Stimulated activated naive B cell treated with anti-CD40 and anti-IgM and Interleukin-4, amounts not matched to agents 10 μg/mL and 1 μg/mL and 100 μg/mL, for 72 hours (primary cell): ENCODE measurements at places on chromosomes 5 and 9.

- no peak for DNase-seq
Observed at GRCh38 chr5:117486261-117486660, 911.6 kb upstream of the SEMA6A start.

DNA sequence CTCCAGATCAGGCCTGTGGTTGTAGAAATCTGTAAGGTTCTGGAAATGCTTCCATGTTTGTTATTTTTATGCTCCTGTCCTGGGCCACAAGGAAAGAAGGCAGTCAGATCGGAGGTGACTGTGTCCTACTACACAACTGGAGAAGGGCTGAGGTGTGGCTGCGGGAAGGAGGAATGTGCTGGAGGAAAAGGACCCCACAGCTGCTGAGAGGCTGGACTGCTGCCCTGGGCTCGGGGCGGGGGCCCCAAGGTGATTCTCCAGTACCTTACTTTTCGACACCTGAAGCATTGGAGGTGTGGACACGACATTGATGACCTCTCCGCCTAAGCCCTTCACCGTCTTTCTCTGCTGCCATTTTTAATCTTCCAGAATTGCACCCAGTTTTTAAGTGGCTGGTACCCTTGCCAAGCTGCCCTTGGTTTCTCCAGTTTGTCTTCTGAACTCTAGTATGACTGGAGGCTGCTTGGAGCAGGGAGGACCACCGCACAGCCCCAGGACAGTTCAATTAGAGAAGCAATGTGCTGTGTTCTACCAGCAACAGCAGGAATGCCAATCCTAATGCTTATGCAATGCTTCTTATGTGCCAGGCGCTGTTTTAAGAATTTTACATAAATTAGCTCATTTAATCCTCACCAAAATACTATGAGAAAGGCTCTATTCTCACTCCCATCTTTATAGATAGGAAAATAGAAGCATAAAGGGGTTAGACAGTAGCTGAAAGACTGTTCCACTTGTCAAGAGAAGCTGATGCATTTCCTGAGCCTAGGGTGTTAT is 13.5 kb upstream of the ANKRD33B start:
- no peak for DNase-seq

DNA sequence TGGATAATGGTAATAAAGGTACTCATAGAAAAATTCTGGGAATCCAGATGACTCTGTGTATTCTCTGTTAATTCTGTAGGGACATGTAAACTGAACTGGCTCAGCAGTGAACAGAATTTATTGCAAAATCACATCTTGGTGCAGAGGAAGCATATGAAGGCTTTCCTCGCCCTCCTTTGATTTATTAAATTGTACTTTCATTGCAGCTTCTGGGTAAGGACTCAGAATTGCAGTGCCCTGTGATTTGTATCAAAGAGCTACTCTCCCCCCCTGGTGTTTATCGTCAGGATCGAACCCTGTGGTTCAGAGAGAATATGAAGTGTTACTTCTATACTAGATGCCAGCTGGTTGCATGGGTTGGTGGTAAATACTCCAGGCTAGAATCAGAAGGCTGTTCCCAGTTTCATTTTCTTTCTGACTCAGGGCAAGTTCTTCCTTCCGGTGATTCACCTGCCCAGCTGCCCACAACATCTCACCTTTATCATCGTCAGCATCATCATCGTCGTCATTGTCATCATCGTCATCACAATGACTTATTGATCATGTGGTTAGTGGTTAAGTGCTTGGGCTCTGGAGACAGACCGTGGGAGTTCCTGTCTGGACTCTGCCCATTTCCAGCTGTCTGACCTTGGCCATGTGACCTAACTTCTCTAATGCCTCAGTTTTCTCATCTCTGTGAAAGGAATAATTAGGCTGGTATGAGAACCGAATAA is 238.8 kb downstream of the ARHGAP26 start:
- DNase-seq, result peak; percentile 83

- DNase-seq, result no peak
Observed at GRCh38 chr5:4511996-4512656, 628.0 kb upstream of the ADAMTS16 start.

GRCh38 chr5:14879937-14880589 is 8.5 kb upstream of the ANKH start:
- DNase-seq, result no peak

DNA sequence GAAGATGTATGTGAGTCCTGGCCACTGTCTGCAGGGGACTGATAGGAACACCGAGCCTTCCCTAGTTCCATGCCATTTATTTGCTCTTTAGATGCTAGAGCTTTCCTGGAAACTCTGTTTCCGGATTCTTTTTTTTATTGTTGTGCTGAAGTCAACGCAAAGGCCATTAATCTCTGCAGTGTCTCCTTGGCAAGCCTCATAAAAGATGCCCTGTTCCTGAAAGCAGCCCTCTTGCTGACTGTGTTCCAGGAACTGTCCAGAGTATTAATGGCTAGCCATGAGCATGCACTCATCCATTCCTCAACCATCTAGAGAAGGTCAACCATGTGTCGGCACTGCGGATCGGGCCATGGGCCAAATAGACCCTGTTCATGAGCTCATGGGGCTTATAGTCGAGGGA is 42.9 kb upstream of the SMAD5 start:
- no peak for DNase-seq

DNA sequence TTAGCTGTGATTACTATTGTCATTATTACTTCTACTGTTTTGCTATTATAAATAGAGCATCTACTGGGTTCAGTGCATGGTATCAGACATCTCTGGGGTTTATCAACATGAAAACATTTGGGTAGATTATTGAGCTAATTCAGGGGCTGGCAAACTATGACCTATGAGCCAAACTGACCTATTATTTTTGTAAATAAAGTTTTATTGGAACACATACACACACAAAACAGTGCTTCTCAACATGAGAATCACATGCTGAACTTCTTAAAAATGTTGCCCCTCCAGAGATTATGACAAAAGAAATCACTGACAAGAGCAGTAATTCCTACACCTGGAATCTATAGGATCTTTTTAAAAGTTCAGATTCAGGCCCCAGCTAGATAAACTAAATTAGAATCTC is 30.4 kb downstream of the SLC31A2 start:
- no peak for DNase-seq

GRCh38 chr5:33650911-33651310 is 210.1 kb downstream of the TARS1 start:
- DNase-seq, result no peak

DNA sequence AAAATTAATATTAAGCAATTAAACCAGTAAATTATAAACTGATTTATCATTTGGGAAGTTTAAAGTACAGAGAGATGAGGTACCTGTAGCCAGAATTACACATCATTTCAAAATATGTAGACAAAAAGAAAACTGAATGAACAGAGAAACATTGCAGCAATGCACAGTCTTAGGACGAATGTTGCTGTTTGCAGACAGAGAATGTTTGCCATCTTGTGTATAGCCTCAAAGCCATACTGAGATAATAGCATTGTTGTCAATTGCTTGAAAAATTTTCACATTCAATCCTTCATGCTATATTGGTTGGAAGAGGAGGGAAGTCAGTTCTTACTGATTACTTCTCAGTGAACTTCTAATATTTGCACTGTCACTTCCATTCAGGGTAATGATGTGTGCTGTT is 326.2 kb downstream of the PRR16 start:
- no peak for DNase-seq

GRCh38 chr9:108434502-108434901 is 421.3 kb downstream of the ACTL7B start:
- no peak for DNase-seq

DNA sequence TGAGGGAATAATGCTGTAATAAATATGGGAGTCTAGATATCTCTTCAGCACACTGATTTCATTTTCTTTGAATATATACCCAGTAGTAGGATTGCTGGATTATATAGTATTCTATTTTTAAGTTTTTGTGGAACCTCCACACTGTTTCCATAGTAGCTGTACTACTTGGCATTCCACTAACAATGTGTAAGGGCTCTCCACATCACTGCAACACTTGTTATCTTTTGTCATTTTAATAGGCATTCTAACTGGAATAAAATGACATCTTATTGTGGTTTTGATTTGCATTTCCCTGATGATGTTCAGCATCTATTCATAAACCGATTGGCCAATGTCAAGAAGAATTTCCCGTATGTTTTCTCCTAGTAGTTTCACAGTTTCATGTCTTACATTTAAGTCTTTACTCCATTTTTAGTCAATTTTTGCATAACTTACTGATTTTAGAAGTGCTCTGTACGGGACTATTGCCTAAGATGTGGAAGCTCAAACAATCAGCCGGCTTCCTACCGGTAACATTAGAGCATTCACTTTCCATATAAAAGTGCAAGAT is 1078.8 kb downstream of the TAF11L14 start:
- no peak for DNase-seq

GRCh38 chr9:118558026-118558425 is 811.2 kb downstream of the BRINP1 start:
- DNase-seq, result no peak

DNA sequence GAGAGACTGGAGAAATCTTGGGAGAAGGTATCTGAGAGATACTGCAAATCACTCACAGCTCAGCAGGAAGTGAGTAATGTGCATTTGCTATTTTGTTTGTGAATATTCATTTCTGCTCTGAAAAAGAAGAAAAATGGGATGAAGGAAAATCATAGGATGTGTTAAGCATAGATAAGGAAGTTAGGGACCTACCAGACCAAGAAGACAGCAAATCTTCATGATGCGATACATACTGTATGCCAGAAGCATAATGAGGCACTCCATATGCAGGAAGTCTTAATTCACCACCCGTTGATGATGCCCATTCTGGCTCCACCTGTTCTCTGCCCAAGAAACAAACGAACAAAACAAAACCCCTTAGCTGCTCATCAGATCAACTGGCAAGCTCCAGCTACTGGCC is 6.1 kb upstream of the DAPK1 start:
- DNase-seq, result no peak

- DNase-seq, result no peak
Observed at GRCh38 chr9:115599898-115600297, 481.9 kb upstream of the TNC start.

GRCh38 chr9:93898026-93898425 is 57.1 kb downstream of the BARX1 start:
- no peak for DNase-seq

DNA sequence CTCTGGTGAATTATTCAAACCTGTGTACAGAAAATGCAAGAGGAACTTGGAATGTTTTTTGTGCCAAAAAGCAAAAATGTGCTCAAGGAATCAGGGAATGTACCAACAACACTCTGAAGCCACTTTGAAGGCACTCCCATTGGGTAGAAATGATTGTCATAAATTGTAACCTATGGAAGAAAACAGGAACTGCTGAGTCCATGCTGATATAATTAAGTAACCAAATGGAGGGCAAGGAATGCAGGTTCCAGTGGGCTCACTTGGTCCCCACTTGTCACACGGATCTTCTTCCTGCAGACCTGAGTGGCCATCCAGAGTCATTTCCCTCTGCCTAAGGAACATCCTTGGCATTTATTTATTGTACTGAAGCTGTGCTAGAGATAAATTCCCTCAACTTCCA is 2.9 kb upstream of the LCN6 start:
- DNase-seq, result no peak

- no peak for DNase-seq
Observed at GRCh38 chr5:93327605-93328004, 253.4 kb downstream of the NR2F1-AS1 start.

GRCh38 chr5:675871-676698 is 17.1 kb downstream of the TPPP start:
- no peak for DNase-seq

- DNase-seq, result no peak
Observed at GRCh38 chr5:9071074-9071473, 474.8 kb downstream of the SEMA5A start.

- DNase-seq, result no peak
Observed at GRCh38 chr5:851076-851475, 290 bp upstream of the ZDHHC11 start.

DNA sequence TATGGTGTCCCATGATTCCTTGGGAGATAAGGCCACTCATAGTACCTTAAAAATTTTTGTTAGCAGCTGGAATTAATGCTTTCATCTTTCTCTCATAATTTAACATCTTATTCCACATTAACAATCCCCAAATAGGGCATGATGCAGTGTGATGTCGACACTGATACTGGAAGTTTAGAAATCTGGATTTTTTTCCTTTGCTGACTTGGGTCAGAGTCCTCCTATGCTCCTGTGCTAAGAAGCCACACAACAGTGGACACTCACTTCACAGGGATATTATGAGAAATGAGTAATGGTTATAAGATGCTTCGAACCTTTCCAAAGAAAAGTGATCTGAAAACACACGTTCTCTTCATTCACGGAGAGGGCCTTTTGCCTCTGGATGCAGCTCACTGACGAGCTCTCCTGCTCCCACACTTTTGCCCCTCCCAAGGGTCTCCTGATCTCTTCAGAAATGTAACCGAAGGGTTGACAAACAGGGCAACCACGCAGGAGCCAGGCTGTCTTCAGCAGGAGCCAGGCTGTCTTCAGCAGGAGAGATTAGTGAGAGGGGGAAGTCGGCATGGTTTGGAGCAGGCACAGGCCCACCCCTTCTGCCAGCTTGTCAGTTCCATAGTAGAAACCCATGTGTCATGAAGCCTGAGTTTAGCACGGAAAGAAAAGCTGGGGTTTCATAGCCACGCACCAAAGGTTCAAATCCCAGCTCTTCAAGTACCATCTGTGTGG is 247.8 kb downstream of the AOPEP start:
- no peak for DNase-seq

DNA sequence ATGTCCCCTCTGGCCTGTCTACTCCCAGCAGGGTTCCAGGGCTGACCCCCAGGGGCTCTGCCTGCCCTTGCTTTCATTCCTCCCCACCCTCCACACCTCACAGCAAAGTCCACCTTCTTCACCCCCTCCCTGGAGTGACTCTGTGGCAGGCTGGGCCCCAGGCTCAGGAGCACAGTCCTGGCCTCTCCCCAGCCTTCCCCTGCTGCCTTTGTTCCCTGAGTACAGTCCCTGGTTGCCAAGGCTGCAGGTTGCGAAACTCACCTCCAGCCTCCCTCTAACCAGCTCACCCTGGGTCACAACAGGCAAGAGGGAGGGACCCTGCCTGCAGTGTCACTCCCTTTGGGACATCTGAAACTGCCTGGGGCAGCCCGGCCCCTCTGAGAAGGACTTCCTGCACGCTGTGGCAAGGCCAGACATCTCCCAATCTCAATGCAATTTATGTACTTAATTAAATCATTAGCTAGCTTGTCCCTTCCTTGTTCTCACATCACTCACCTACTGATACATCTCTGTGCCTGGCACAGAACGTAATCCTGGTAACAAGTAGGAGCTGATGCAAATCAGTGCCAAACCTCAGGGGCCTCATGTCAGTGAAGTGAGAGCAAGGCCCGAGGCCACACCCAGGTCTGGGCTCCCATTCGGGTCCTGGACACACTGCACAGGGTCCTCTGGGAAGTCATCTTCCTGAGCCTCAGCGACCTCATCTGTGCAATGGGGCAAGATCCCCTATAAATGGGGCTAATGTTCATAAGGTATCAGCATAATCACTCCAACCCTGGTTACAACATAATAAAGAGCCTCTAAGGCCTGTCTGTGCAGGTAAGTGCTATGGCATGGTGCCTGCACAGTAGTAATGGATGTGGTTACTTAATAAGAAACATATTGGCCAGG is 27.3 kb upstream of the TRIM14 start:
- no peak for DNase-seq

- DNase-seq, result no peak
Observed at GRCh38 chr9:16000811-16001210, 448.0 kb downstream of the CCDC171 start.

GRCh38 chr5:138351517-138351916 is 968 bp upstream of the KDM3B start:
- no peak for DNase-seq
